ENCODE measurements at places on chromosomes 7 and 10.

DNA sequence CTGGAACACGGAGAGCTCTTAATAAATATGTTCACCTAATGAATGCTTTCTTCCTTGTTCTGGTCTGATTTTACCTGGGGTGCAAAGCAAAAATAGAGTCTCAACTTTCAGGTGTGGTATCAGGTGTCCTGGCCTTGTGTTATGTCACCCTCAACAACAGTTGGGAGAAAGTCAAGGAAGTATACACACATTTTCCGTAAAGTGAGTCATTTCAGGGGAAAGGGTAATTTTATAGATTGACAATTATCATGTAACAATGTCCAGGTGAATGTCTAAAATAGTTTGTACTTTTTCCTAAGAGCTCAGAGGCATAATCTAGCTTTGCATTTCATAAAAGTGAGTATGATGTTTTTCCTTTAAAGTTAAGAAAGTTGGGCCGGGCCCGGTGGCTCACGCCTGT lies 287.4 kb downstream of the SKIDA1 start:
- DNase-seq: no peak

DNA sequence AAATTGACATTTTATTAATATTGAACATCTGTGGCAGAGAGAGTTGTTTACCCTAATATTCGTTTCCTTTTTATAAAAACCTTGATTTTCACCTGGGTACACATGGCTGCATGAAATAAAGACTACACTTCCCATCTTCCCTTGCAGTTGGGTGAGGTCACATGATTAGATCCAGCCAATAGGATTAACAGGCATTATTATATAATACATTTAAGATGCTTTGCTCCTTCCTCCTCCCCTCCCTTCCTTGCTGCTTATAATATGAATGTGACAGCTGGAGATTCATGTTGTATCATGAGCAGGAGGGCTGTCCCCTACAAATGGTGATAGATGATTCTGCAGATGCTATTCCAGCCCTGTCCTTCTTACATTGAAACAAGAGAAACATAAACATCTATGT lies 146.6 kb downstream of the SH2D4B start:
- DNase-seq: no peak

GRCh38 chr10:127720903-127721302 lies 16.1 kb upstream of the FOXI2 start:
- DNase-seq: no peak

DNA sequence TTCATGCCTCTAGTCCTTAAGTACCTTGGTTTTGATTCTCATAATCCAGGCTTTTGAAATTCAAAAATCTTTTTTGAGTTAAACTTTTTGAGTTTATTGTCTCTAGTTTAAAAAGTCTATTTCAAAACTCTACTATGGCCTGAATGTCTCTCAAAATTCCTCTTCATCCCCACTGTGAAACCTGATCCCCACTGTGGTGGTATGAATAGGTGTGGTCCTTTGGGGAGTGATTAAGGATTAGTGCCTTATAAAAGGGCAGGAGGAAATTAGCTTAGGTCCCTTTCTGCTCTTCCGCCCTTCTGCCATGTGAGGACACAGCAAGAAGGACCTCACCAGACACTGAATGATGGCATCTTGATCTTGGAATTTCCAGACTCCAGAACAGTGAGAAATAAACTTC lies 44.1 kb upstream of the JAZF1 start:
- no peak for DNase-seq

DNA sequence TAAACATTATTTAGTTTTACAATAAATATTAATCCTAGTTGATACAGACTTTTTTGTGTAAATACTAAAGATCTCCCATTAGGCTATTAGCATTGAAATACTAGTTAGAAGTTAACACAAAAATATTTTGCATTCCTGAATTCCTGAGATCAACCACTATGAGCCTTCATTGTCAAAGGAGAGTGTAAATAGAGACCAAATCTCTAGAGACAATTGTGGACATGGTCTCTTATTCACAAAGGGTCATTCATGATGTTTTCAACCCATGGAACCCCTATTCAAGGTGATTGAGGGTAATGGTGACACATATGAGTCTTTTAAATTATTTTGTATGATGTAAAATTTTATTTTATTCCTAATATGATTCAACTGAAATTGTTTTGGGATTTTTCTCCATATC lies 1454.8 kb upstream of the LRRTM3 start:
- DNase-seq: no peak

DNA sequence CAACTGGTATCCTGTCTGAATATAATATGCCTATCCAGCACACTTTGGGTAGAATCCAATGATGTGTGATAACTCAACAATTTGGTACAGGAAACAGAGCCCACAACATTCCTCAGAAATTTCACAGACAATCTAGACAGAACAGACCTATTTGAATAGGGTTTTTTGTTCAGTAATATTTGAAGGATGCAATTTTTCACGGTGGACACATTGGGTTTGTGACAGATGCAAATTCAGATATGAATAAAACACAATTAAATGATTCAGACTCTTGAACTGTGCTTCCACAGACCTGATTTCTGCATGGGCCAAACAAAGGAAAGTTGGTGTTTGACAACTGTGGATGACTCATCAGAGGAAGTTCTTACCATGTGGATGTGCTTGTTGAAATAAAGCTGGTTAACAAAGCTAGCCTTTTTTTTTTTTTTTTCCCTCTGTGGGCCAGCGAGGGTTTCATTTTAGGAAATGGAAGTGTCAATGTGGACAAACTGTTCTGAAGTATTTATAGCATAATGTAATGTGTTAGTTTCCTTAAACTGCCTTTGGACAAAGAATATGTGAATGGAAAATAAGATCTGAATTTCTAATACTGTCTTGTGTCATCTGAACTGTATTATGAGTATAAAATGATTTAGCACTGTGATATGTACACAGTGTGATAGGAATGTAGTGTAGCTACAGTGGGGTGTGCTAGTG lies 43.2 kb upstream of the FAM133B start:
- no peak for DNase-seq

DNA sequence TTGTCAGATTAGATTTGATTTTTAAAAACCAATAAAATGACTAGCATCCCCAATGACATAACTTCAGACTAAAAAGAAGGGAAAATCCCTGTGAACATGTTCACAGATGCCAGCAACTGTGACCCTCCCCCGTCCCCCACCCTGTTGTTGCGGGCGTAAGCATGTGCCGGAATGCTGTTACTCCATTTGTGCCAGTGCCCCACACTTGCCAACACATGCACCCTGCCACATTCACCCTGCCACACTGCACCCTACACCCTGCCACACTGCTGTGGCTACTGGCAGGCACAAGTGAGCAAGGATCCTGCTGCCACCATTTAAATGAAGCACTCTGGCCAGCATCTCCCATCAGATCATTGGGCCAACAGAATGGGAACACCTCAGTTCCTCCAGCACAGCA lies 540.2 kb downstream of the GRID1 start:
- no peak for DNase-seq

DNA sequence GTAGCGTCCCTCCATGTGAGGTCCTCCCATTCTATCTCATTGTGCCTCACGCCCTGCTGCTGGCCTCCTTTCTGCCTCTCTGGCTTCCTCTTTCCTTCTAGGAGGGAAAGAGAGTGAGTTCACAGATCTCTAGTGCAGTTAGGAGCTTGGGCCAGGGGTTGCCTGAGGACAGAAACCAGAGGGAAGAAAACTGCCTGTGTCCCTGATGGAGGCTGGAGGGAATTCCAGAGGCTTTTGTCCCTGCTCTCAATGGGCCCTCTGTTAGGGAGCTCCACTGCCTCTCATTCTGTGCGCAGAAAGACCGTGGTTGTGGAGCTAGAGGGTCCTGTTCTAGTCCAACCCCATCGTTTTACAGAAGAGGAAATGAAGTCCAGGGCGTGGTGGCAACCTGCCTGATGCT lies 4.6 kb downstream of the MARVELD1 start:
- DNase-seq: no peak

GRCh38 chr7:43880596-43880995 lies 11.3 kb upstream of the MRPS24 start:
- DNase-seq: no peak

- no peak for DNase-seq
Measured at GRCh38 chr10:25575343-25575742, 358.7 kb upstream of the MYO3A start.

GRCh38 chr10:99456207-99456930 lies 25.9 kb upstream of the GOT1 start:
- DNase-seq: no peak

DNA sequence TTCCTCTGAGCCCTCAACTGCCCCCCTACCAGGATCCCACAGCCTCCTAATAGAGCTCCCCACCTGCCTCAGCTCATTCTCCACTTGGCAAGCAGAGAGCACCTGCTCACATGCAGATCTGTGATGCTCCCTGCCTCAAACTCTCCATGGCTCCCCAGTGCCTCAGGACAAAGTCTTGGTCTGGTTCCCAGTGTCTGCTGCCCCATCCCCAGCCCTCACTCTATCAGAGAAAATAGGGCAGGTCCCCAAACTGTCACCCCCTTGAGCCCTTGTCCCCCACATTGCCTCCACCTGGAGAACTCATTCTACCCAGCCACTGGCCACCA lies 20.8 kb upstream of the ELN start:
- no peak for DNase-seq

DNA sequence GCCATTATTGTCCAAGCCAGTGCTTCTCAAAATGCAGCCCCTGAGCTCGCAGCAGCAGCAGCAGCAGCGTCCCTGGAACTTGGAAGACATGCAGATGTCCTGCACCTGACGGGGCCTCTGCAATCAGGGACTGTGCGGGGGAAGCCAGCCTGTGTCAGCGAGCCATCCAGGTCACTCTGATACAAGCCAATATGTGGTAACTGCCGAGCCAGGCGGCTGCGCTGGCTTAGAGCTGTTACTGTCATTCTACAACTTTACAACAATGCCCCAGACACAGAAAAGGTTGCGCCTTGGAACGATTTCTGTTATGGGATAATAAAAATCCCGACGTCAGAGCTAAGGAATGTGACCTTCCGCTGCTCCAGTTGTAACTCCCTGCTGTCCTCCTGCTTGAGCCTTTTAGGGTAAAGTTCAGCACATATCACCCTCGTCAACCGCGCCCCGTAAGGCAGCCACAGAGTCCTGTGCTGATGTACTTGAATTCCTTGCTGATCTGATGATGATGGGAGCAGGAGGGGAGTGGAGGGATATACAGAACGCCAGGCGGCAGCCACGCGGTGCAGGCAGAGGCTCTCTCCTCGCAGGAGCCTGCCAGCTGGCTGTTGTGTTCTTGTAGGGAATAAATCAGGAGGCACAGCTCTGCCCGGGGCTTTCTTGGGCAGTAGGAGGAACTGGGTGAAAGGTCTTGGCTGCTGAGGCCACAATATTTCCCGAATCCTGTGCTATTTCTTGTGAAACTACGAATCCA lies 20.0 kb upstream of the CRYGN start:
- DNase-seq: no peak

- DNase-seq: no peak
Measured at GRCh38 chr10:10397906-10398305, 619.8 kb upstream of the CELF2 start.

GRCh38 chr7:115679976-115680375 lies 350.6 kb downstream of the TFEC start:
- DNase-seq: no peak
